ENCODE measurements at places on chromosomes 11 and 22.

DNA sequence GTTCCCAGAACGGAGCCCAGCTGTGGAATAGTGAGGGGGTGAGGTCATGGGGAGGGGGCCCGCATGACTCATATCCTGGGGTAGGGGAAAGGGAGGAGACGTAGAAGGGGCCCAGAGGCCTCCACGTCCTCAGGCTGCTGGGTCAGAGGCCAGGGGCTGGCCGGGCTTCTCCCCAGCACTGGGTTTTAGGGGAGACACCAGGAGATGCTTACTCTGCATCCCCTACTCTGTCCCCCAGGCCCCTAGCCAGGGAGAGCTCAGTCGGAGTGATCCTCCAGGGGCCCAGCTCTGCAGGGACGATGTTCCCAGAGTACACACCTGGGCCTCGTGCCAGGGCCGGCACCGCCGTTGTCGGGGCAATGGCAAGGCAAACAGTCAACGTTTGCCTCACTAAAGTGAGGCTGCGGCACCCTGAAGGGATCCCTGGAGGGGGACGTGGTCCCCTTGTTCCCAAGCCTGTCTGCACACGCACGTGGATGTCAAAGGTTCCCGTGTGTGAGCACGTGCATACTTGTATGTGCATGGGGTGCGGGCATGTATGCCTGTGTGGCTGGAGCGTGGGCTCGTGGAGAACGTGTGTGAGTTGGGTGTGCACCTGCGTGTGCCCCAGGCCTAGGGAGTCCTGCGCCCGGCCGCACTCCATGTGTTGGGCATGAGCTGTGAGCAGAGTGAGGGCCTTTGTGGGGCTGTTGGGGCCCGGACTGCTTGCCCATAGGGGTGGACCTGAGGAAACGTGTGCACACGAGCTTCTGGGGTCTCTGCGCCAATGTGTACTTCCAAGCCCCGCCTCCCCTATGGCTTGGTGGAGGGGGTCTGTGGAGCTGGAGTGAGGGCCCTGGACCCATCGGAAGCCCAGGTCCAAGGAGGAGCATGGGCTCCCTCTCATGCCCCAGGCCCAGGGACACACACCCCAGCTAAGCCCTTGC is 14.2 kb downstream of the PRR33 start:
- no peak for DNase-seq

DNA sequence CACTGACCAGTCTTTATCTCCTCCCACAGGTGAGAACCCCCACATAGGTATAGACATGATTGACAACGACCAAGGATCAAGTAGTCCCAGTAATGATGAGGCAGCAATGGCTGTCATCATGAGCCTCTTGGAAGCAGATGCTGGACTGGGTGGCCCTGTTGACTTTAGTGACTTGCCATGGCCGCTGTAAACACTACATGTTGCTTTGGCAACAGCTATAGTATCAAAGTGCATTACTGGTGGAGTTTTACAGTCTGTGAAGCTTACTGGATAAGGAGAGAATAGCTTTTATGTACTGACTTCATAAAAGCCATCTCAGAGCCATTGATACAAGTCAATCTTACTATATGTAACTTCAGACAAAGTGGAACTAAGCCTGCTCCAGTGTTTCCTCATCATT is 76.5 kb downstream of the BTBD10 start:
- no peak for DNase-seq

DNA sequence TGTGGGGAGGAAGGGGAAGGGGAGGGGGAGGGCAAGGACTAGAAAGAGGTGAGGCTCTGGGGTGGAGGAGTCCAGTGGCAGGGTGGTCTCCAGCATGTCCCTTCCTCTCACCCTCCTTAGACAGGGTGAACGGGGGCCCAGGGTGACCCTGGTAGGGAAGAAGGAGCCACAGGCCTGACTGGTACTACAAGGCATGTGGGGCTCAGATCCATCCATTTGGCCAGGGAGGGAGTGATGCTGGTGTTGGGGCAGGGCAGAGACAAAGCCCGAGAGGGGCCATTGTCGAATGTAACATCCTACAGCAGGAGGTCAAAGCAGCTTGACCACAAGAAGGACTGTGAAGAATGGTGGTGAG is 69.0 kb upstream of the SHISAL1 start:
- DNase-seq, result no peak

GRCh38 chr11:86459682-86460460 is 85.2 kb downstream of the CCDC81 start:
- DNase-seq, result no peak

GRCh38 chr11:95082576-95083001 is 7.1 kb upstream of the ENDOD1 start:
- DNase-seq, result no peak

- DNase-seq, result peak; percentile 82
These were observed 29.0 kb downstream of the MYH9 start for GRCh38 chr22:36358533-36359469.

GRCh38 chr22:20781272-20781990 is 7.5 kb downstream of the SERPIND1 start:
- no peak for DNase-seq

- no peak for DNase-seq
These were observed 11.2 kb upstream of the P4HA3 start for GRCh38 chr11:74322667-74323066.

DNA sequence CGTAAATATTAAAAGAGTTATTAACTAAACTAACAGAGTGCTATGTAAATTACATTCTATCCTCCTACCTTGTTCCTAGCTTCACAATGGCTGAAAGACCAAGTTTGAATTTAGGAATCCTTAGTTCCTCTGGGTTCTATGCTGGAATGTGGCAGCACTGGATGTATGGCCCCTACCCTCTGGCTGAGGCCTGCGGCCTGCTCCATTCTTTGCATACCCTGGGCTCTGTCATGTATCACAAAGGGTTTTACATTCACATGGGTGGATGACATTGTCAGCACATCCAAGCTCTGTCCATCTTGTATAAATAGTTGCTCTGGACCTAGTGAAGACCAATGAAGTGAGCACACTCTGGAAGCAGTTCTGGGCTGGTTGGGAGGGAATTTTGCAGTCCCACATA is 54.5 kb downstream of the AASDHPPT start:
- no peak for DNase-seq

DNA sequence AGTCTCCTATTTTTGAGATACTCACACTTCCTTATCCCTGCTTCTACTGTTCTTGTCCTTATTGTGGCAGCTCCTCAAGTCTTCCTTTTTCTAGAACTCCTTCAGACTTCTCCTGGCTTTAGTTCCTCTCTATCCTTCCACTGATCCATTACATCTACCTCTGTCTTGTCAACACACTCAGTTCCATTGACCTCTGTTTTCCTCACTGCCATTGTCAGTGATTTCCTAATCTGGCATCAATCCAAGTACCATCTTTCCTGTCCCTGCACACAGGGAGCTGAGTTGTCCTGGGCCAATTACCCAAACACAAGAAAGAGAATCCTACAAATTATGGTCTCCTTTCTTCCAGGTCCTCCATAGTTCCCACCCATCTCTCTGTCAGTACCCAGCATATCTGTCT is 27.9 kb upstream of the RIC3 start:
- no peak for DNase-seq

GRCh38 chr11:33068611-33069340 is 29.4 kb downstream of the TCP11L1 start:
- no peak for DNase-seq

- DNase-seq, result no peak
These were observed 45.6 kb upstream of the HIPK3 start for GRCh38 chr11:33211580-33211979.

- DNase-seq, result peak; percentile 41
These were observed 1.2 kb downstream of the CAPRIN1 start for GRCh38 chr11:34052608-34053160.

- DNase-seq, result no peak
These were observed 17.1 kb downstream of the PATZ1 start for GRCh38 chr22:31329029-31329428.

DNA sequence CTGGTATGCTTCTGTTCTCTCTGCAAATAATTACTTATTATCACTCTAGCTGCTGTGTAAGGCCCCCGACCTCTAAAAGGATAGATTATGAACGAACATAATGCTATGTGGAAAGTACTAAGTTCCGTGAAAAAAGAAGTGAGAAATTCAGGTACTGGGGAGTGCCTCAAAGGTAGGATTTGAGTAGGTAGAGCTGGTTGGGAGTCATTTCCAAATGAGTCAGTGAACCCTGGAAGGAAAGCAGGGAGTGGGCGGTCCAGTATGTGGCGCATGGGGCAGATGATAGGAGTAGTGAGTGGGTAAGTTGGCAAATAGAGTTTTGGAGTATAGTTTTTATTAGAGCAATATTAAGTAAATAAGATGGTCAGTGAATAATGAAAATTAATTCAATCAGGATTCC is 2.4 kb downstream of the ZC3H12C start:
- DNase-seq, result no peak

DNA sequence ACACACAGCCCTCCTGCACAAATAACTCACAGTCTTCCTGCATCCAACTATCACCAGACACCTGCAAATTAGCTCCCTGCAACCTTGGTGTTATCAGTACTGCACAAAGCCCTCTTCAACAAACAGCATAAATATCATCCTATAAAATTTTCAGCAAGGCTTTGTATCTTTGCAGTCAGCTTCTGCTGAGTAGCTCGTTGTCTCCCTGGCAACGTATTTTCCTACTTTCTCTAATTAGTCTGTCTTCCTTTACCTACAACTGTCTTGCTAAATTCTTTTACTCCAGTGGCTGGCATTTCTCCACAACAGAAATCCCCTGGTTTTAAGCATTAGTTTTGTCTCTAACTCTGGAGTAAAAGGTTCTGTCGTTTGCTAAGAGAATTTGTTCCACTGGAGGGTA is 3.9 kb downstream of the OR8D4 start:
- DNase-seq, result no peak

- DNase-seq, result no peak
These were observed 2.0 kb upstream of the CABP7 start for GRCh38 chr22:29717789-29718188.

- DNase-seq, result no peak
These were observed 24.0 kb downstream of the MIAT start for GRCh38 chr22:26681395-26681821.

DNA sequence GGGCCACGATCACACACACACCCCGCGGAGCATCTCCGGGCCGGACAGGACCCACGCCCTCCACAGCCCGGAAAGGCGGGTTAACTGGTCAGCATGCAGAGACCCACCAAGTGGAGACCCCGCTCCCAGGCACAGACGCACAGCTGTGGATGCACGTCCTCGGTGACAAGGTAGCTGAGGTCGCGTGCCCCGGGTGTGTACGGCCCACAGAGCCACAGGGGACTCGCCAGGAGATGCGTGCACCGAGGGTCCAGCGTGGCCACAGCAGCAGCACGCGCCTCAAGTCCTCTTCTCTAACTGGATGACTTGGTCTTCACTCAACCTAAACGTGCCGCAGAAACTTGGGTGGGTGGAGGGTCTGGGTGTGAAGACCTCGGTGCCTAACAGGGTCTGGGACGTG is 5.5 kb downstream of the H19 start:
- DNase-seq, result no peak

DNA sequence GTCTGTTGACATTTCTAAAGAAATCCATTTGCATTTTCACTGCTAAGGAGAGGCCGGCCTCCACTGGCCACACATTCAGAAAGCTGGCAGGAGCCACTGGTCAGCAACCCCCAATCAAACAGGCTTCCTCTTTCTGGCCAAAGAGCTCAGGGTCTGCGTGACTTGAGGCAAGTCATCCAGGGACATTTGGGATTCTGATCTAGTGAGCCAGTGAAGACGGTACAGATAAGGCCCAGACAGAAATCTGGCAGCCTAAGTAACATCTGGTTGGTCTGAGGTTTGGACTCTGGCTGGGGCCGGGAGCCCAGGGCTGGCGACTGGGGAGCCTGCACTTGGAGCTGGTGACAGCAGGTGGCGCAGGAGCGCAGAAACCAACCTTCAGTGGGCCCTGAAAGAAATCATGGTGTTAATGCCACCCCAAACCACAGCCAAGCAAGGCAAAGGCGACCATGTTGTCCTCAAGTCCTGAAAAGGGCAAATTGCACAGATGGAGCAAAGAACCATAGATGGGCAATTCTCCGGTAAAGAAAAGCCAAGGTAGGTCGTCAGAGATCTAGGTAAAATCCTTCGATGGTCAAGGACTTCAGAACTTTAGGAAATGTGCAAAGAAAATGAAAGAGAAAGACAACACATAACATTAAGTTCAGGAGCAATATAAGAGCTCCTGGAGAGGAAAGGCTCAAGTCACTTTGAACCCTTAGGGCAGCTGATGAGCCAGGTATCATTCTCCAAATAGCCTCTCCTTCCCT is 99.4 kb upstream of the BLID start:
- peak; percentile 60 for DNase-seq

GRCh38 chr11:30573951-30574350 is 12.2 kb downstream of the MPPED2 start:
- DNase-seq, result no peak

DNA sequence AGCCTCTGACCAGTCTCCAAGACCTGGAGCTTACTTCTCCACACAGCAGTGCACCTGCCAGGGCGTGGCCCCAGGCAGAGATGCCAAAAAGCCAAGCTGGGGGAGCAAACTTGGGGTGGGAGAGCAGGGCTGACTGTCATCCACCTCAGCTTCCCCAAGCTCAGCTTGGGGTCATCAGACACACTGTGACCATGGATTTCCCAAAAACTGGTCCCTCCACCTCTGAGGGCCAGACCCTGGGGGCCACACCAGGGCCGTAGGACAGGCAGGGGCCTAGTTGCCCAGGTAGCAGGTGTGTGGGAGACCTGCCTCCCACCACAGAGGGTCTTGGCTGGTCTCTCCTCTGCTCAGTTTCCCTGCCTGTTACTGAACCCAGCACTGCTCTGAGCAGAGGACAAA is 30.6 kb downstream of the ARVCF start:
- DNase-seq, result no peak

DNA sequence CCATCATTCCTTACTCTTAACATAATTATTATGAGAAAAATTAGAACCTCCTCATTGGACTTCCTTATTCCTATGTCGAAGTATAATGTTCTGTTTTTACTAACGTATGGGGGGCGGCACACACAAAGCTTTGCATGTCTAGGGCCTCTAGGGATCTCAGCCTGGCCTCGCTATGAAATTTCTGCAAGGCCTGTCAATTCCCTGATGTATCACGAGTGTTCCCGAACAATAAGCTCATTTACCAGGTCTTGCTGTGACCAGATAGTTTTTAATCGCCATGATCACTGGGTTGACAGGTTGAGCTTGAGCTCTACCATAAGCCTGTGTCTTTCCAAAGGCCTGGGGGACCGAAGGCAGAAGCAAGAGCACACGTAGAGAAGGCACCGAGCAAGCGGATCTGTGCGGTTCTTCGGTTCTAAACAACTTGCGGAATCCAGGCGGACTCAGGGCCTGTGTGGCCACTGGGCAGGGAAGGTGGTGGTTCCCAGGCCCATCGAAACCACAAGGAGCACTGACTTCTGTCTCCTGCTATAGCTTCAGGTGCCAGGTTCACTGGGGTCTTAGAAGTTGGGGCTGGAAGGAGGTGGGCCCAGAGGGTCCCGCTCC is 10.4 kb upstream of the FXYD2 start:
- no peak for DNase-seq

GRCh38 chr11:75635066-75635862 is 33.6 kb downstream of the MAP6 start:
- no peak for DNase-seq

DNA sequence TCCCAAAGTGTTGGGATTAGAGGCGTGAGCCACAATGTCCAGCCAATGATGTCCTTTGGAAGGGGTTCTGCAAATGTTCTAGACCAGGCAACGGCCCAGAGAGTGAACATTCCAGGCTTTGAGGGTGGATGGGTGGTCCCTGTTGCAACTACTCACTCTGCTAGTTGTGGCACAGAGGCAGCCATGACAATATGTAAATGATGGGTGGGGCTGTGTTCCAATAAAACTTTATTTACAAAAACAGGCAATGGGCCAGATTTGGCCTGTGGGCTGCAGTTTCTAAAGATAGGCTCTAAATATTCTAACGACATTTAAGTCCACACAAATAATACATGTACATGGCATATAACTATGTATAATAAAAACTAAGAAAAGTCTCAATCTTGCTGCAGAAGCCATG is 276.3 kb downstream of the CTTN start:
- no peak for DNase-seq

All from GM12865 (cell line).